ENCODE measurements at places on chromosomes 1 and 21. TPM values are rescaled to one million over a fixed set of nuclear protein-coding genes. Genes with fewer than 3 reads are reported as not detected.

GRCh38 chr21:46112725-46113215 is 14.9 kb downstream of the COL6A2 start:
- H3K4me3 ChIP-seq: no peak overlapping the region
- no peaks in the 10 kb centered on the region for H3K4me1 ChIP-seq
- H3K36me3 ChIP-seq: no peaks in the 10 kb centered on the region

DNA sequence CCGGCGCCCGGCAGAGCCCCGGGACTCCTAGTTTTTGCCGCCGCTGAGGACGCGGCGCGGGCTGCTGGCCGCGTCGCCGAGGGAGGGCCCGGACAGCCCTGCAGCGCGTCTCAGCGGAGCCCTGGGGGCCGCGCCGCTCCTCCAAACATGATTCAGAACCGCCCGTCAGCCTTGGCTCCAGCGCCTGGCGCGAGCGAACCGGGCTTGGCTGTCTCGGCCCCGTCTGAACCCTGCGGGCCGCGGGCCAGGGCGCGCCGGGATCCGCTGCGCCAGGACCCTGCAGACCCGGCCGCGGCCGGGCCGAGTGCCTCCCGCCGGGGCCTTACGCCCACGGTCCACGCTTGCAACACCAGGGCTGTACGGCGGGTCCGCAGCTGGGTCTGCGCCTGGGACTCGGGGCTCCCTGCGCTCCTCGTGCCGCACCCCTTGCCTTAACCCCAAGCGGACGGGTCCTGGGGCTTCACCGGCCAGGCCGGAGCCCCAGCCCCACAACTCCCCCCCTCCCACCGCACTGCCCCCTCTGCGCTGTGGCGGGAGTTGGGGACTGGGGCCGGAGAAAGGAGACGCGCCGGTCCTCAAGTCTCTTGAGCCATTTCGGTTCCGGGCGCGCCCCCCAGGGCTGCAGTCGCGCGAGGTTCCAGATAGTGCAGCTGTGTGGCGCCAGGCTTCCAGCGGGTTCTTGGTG is 48.4 kb upstream of the CD34 start:
- H3K36me3 ChIP-seq: no peaks in the 10 kb centered on the region
- peaks cover 22% of the 10 kb centered on the region for H3K4me1 ChIP-seq
- no peak for DNase-seq

GRCh38 chr1:87462894-87463293 is 134.2 kb downstream of the LMO4 start:
- H3K4me3 ChIP-seq: no peak overlapping the region
- no peak overlapping the region for H3K27ac ChIP-seq
- no peaks in the 10 kb centered on the region for H3K4me1 ChIP-seq
- H3K27me3 ChIP-seq: no peaks in the 10 kb centered on the region
- DNase-seq: no peak

The NCMAP gene
- total RNA-seq: not detected

GRCh38 chr1:173190101-173190936 is 16.8 kb downstream of the TNFSF4 start:
- DNase-seq: no peak
- no peaks in the 10 kb centered on the region for H3K27me3 ChIP-seq
- H3K36me3 ChIP-seq: no peaks in the 10 kb centered on the region
- no peak overlapping the region for H3K27ac ChIP-seq

DNA sequence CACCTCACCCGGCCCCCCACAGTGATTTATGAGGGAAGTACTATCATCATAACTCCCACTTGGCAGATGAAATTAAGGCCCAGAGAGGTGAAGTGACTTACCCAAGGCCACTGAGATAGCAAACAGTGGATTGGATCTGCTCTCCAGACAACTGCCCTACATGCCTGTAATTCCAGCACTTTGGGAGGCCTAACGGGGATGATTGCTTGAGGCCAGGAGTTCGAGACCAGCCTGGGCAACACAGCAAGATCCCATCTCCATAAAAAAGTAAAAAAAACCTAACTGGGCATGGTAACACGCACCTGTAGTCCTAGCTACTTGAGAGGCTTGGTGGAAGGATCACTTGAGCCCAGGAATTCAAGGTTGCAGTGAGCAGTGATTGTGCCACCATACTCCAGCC is 14.2 kb upstream of the RNF19B start:
- no peak overlapping the region for H3K27ac ChIP-seq
- H3K4me1 ChIP-seq: peaks cover 36% of the 10 kb centered on the region
- no peak for DNase-seq

DNA sequence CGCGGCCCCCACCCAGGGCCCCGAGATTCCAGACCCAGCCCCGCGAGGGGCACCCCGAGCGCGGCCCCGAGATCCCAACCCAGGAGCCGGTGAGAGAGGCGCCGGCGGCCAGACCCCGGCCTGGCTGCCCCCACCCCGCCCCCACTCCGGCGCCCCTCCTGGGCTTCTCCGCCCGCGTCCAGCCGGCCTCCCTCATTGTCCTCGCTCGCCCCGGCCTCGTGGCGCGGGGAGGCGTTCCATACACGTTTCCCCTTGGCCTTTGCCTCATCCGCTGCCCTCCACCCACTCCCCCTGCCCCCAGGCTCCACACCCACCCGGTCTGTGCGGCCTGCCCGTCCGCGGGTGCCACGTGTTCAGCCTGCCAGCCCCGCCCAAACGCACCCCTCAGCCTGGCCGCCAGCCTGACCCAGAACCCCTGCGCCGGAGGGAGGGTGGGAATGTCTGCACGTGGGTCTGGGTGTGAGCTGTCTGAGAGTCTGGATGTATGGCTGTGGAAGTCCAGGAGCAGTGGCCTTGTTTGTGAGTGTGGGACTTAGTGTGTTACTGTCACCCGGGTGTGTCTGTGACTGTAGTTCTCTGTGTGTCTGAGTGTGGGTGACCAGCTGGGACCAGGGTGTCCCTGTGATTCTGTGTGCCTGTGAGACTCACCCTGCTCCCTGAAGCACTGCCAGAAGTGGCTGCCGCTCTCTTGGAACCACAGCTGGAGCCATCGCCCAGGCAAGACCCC is 681 bp downstream of the B4GALT2 start:
- no peak overlapping the region for H3K27ac ChIP-seq
- H3K4me3 ChIP-seq: peak overlapping the region; percentile 43
- peaks cover 40% of the 10 kb centered on the region for H3K4me1 ChIP-seq
- H3K27me3 ChIP-seq: no peaks in the 10 kb centered on the region
- peaks cover 23% of the 10 kb centered on the region for H3K36me3 ChIP-seq

- no peaks in the 10 kb centered on the region for H3K4me1 ChIP-seq
- no peak overlapping the region for H3K4me3 ChIP-seq
- H3K27me3 ChIP-seq: no peaks in the 10 kb centered on the region
- DNase-seq: no peak
- no peaks in the 10 kb centered on the region for H3K36me3 ChIP-seq
- no peak overlapping the region for H3K27ac ChIP-seq
These were observed 61.2 kb upstream of the ETV3 start for GRCh38 chr1:157199421-157199755.
